NCI-H1930 (cell line): ENCODE measurements at places on chromosomes 5 and 9.

DNA sequence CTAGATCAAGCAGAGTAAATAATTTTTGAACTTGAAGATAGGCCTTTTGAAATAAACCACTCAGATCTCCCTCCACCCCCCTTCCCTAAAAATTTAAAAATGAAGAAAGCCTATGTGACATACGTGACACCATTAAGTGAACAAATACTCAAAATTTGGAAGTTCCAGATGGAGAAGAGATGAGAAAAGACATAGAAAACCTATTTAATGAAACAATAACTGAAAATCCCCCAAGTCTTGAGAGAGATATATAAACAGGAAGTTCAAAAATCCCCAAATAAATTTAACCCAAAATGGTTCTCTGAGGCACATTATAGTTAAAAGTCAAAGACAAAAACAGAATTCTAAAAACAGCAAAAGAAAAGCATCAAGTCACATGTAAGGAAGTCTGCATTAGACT is 428.6 kb downstream of the PSAT1 start:
- no peak for DNase-seq

DNA sequence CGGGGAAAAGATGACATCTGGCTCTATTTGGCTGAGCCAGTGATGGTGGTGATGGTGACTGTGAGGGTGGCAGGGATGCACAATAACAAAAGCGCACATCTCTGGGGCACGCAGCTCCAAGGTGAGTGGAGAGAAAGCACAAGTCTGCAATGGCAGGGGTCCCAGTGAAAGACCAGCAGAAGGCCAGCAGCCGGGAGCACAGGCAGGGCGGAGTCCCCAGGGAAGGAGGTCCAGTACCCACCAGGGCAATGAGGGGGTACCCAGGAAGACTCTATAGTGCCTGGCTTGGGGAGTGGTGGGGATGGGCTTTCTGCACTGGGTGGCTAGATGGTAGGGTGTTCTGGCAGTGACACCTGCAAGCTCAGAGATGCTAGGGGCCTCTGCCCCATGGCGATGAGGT is 69.4 kb downstream of the AK8 start:
- DNase-seq: no peak

DNA sequence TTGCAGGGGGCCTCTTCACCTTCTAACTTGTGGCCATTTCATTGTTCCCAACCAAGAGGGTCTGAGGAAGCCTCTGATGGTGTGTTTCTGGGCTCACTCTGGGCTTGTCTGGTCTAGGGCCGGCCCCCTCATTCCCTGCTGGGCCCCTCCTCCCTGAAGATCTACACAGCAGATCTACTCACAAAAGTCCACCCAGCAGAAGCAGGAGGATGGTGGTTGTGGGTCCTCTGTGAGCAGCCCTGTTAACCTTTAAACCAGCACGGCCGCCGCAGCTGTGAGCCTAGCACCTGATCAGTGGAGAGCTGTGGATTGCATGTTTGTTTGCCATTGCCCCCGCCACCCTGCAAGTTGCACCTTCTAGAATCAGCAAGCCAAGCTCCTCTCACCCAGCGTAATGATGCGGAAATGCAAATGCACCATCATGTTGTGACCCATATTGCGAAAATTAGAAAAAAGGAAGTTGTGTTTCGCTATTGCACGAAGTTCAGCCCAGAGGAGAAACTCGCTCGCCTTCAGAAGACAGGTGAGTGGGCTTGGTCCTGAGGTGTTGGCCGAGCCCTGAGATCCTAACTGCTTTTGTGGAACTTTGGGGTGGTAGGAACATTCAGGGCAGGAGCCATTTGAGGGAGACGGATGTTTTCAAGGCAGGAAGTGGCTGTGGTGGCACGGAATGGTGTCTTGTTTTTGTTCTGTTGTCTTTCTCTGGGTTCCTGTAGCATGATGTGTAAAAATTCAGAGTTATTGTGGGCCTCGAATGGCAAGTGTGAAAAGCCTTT is 16.7 kb downstream of the FGD3 start:
- DNase-seq: no peak

DNA sequence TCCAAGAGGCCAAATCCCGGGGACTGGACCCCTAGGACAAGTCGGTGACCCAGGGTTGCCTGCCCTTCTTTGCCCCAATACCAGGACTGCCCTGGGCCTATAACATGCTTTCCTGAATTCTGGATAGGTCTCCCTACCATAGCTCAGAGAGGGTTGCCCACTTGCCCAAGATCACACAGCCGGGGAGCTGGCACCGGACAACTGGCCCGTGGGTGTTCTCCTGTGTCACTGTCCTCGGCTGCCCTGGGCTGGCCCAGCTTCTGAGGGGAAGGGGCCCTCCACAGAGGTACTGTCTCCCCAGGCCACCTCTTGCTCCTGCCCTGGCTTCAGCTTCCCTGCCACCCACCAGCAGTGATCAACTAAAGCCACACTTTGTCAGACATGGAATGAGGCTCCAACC is 28.8 kb upstream of the TTLL11 start:
- no peak for DNase-seq

DNA sequence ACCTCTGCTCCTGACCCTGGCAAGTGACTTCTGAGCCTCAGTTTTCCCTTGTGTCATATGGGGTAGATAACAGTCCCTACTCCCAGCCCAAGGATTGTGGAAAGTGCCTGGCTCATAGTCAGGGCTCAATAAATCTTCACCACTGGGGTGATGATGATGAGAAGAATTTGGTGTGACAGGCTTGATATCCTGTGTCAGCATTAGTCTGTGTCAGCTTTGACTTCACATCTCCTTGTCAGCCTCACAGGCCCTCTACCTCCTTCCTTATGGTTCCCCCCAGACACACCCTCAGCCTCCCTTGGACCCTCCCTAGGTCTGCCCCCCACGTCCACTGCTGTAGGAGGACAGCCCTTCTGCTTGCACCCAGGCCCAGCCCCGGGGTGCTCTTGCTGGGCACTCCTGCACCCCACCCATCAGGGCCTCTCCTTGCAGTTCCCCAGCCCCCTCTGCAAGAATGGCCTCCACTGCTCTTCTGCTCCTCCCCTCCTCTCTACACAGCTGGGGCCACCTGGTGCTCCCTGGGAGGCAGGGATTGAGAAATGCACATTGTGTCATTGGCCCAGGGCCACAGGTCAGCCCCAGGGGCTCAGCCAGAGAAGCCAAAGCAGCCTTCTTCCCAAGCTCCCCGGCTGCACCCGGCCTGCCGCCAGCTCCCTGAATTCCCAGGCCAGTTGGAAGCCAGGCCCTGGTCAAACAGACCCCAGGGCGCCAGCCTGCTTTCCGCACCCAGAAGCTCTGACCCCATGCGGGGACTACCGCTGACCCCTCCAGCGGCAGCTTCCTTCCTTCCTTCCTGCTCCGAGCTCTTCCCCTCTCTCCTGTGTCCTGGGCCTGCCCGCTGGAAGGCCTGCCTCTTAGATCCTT is 7.7 kb downstream of the FGFR4 start:
- DNase-seq: no peak

DNA sequence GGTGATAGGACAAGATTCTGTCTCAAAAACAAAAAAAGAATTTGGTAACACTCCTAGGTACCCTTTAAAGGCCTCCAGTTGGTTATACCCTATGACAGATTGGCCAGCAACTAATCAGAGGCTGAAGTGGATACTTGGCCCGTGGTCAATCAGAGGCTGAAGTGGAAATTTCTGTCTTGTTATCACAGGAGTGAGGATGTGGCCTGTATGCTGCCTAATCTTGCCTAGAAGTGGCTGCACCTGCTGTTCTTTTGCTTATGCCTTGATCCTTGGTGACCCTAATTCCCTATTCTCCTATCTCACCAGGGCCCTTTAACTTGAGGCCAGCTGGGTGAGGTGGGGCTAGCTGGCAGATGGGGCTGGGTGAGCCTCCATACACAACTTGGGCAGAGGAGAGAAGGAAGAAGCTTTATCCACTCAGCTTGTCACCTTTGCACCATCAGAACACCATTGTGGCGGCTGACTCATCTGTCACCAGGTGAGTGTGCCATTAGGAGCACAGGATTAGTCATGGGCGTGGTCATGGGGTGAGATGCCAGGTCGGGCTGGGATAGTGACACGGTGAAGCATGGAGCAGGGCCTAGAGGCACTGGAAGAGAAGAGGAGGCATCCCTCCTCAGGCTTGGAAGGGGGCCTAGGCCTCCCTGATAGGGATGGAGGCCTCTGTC is 41.5 kb downstream of the SAR1B start:
- no peak for DNase-seq

- DNase-seq: peak; percentile 32
Measured at GRCh38 chr9:123353984-123354591, 1.9 kb upstream of the CRB2 start.
